Heart right ventricle (tissue), 16 donors: ENCODE measurements at places on chromosomes 12 and 14. TPM values are rescaled to one million over a fixed set of nuclear protein-coding genes. Genes with fewer than 3 reads are reported as not detected.

Gene CLEC1B
- total RNA-seq, result not detected

Gene KERA
- total RNA-seq, result not detected

GRCh38 chr12:4278329-4279197, 5.0 kb downstream of the CCND2 start:
- H3K27ac ChIP-seq, result peak overlapping the region; percentile 77
- peak; percentile 68 for DNase-seq
- peak overlapping the region; percentile 4 for H3K4me3 ChIP-seq
- H3K27me3 ChIP-seq, result peaks cover 7% of the 10 kb centered on the region
- peaks cover 78% of the 10 kb centered on the region for H3K4me1 ChIP-seq

Gene TAS2R30
- 0.95 TPM for total RNA-seq

- DNase-seq, result no peak
- peaks cover 100% of the 10 kb centered on the region for H3K36me3 ChIP-seq
- no peak overlapping the region for H3K27ac ChIP-seq
- peaks cover 7% of the 10 kb centered on the region for H3K4me1 ChIP-seq
- no peak overlapping the region for H3K4me3 ChIP-seq
These were observed 53.1 kb downstream of the RFLNA start for GRCh38 chr12:124347805-124348658.

Gene TMCC3
- total RNA-seq, result 1.3 TPM

DNA sequence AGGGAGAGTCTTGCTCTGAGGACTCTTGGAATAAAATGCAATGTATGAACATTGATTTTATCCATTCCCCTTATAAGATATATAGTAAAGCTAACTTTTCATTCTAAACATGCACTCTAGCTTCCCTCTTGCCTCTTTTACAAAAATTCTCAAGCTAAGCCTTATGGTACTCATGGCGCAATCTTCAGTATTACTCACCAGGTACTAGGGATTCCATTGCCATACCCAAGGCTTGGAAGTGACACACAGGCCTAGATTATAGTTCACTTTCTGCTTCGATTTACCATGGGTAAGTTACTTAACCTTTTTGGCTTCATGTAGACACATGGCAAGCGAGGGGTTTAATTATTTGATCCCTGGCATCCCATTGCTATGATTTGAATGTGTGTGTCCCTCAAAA, 331.5 kb downstream of the LRIG3 start:
- DNase-seq, result no peak
- H3K36me3 ChIP-seq, result no peaks in the 10 kb centered on the region
- H3K4me3 ChIP-seq, result no peak overlapping the region
- H3K4me1 ChIP-seq, result peaks cover 11% of the 10 kb centered on the region
- H3K27me3 ChIP-seq, result no peaks in the 10 kb centered on the region
